ENCODE measurements at places on chromosomes 12 and 14. TPM values are rescaled to one million over a fixed set of nuclear protein-coding genes. Genes with fewer than 3 reads are reported as not detected.

GRCh38 chr14:63654346-63654745 is 12.7 kb upstream of the WDR89 start:
- H3K4me1 ChIP-seq = no peaks in the 10 kb centered on the region
- no peak overlapping the region for H3K4me3 ChIP-seq
- no peak overlapping the region for H3K27ac ChIP-seq
- no peak for DNase-seq
- no peaks in the 10 kb centered on the region for H3K27me3 ChIP-seq

DNA sequence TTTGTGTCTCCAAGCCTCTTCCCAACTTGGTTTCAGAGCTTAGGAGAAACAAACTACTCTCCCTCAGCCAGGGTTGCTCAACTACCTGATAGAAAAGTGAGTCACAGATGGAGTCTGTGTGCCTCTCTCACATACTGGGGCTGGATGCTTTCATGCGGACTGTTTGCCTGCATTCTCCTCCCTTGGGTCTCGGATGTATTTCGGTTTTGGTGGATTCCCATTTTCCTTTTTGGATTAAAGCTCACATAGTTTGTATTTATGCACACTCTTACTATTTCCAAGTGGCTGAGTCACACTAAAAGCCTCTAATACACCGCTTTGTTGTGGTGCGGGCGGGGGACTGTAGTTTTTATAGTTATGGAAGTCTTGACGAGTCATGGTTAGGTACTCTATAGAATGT is 505.4 kb downstream of the LRFN5 start:
- H3K27me3 ChIP-seq = no peaks in the 10 kb centered on the region
- no peak for DNase-seq
- no peak overlapping the region for H3K4me3 ChIP-seq
- no peaks in the 10 kb centered on the region for H3K4me1 ChIP-seq

GRCh38 chr12:126953365-126953889 is 1313.5 kb upstream of the TMEM132C start:
- DNase-seq = no peak
- no peaks in the 10 kb centered on the region for H3K27me3 ChIP-seq
- no peaks in the 10 kb centered on the region for H3K4me1 ChIP-seq
- no peak overlapping the region for H3K4me3 ChIP-seq

DNA sequence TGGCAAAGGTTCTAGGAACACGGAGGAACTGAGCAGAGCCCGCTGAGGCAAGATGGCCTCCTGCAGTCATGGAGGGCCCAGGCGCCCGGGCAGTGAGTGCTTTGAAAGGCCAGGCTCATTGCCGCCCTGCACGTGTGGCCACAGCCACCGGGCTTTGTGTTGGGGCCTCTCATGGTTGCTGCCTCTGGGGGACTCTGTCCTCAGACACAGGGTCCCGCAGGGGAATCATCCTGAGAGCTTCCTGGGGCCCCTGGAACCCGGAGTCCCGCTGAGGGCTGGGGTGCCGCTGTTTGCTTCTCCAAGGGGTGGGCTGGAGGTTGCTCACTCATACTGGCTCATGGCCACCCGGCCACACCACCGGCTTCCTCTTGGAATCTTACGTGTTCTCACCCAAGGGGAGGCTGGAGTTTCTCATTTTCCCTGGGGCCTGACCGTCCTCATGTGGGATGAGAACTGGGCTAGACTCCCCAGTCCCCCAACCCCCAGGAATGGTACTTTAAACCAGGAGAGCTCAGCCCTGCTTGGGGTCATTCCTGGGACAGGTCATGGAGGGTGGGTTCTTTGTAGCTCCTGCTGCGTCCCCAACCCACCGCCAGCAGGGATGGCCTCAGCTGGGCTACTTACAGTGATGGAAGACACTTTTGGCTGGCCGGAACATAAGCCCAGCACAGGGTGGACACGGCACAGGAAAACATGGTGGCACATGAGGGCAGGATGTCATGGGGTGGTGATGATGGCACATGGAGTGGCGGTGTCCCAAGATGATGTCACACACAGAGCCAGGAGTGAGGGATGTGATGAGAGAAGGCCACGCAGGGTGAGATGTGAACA is 21.1 kb upstream of the LRTM2 start:
- no peak overlapping the region for H3K4me3 ChIP-seq
- no peaks in the 10 kb centered on the region for H3K36me3 ChIP-seq
- H3K4me1 ChIP-seq = peaks cover 17% of the 10 kb centered on the region
- no peaks in the 10 kb centered on the region for H3K27me3 ChIP-seq
- H3K27ac ChIP-seq = no peak overlapping the region

DNA sequence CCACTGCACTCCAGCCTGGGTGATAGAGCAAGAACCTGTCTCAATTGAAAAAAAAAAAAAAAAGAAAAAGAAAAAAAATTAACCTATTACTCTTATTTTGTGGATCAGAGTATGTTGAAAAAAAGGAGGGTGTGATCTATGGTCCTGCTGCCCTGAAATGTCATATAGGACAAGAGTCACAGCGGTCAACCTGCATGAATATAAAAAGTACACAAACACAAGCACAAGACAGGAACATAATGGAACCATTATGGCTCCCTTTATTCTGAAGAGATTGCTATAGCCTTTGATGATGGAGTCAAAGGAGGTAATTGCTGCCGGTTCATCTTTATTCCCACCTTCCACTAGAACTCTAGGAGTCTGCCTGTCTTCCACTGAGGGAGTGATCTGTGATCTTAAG is 96.9 kb downstream of the NTN4 start:
- DNase-seq = no peak
- no peaks in the 10 kb centered on the region for H3K36me3 ChIP-seq
- H3K27ac ChIP-seq = no peak overlapping the region
- no peak overlapping the region for H3K4me3 ChIP-seq
- no peaks in the 10 kb centered on the region for H3K27me3 ChIP-seq

DNA sequence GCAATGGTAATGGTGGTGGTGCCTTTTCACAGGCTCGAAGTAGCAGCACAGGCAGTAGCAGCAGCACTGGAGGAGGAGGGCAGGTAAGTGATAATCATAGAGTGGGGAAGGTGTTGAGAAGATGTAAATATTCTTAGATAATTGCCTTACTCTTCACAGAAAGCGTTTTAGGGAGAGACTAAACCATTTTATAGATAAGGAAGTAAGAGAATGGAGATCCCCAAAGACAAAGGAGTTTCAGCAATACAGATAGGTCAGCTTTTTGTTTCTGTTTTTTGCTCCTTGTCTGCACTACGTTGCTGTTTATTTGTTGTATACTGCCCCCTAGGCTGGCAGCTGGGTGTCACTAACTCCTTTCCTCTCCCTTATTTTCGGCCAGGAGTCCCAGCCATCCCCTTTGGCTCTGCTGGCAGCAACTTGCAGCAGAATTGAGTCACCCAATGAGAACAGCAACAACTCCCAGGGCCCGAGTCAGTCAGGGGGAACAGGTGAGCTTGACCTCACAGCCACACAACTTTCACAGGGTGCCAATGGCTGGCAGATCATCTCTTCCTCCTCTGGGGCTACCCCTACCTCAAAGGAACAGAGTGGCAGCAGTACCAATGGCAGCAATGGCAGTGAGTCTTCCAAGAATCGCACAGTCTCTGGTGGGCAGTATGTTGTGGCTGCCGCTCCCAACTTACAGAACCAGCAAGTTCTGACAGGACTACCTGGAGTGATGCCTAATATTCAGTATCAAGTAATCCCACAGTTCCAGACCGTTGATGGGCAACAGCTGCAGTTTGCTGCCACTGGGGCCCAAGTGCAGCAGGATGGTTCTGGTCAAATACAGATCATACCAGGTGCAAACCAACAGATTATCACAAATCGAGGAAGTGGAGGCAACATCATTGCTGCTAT is 2.0 kb downstream of the SP1 start:
- H3K27me3 ChIP-seq = no peaks in the 10 kb centered on the region
- H3K4me3 ChIP-seq = peak overlapping the region; percentile 72
- DNase-seq = peak; percentile 70

DNA sequence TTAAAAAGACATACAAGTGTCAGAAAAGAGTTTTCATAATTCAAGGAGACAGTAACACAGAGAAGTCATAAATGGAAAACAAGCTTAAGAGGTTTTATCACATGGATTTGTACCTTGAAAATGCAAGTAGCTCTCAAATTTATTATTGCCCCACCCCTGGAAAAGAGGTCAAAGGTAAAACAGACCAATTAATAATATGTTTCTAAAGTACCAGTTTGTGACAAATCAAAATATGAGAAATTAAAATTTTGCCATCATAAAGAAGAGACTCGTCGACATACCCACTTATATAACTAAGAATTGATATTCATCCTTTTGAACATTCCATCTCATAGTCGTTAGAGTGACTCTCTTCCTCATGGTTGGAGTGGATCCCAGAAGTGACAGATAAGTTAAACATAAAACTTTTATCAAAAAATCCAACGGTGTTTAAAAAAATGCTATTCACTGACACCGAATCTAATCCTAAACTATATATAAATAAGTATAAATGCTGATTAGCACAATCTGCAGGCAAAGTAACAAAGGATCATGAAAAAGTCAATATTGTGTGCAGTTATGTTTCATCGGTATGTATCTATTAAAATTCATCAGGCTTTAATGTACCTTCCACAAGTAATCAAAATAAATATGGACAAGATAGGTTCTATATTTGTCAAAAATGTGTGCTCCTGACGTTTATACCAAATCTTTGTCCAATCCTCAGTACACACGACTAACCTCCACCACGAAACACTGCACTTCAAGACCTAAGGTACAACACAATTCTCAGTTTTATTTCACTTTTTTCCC is 2.3 kb downstream of the CORO1C start:
- peaks cover 58% of the 10 kb centered on the region for H3K4me1 ChIP-seq
- no peak for DNase-seq

- H3K4me3 ChIP-seq = no peak overlapping the region
- H3K27ac ChIP-seq = no peak overlapping the region
- DNase-seq = no peak
- H3K27me3 ChIP-seq = no peaks in the 10 kb centered on the region
These were observed 246.4 kb downstream of the CACNA1C start for GRCh38 chr12:2299206-2299605.

GRCh38 chr14:30077946-30078345 is 150.3 kb upstream of the PRKD1 start:
- H3K4me1 ChIP-seq = no peaks in the 10 kb centered on the region
- H3K27ac ChIP-seq = no peak overlapping the region
- DNase-seq = no peak
- no peaks in the 10 kb centered on the region for H3K27me3 ChIP-seq
- no peaks in the 10 kb centered on the region for H3K36me3 ChIP-seq

DNA sequence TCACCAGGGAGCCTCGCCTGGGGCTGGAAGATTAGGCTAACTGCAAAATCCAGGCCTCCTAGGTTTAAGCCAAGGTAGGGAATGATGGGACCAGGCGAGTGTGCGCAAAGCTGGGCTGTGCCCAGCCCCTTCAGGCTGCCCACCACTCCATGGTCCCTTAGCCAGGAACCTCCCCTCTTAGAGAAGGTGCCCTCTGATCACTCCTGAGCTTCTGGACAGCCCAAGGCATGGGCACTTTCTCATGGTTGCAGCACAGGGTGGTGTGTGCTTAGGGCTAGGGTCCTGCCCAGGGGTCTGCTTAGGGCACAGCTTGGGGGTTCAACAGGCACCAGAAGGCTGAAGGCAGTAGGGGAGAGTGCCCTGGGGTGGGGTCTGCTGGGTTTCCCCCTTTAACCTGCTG is 69.0 kb downstream of the PRIMA1 start:
- no peak overlapping the region for H3K4me3 ChIP-seq
- H3K4me1 ChIP-seq = no peaks in the 10 kb centered on the region
- no peaks in the 10 kb centered on the region for H3K27me3 ChIP-seq
- H3K27ac ChIP-seq = no peak overlapping the region
- DNase-seq = no peak
- H3K36me3 ChIP-seq = no peaks in the 10 kb centered on the region

DNA sequence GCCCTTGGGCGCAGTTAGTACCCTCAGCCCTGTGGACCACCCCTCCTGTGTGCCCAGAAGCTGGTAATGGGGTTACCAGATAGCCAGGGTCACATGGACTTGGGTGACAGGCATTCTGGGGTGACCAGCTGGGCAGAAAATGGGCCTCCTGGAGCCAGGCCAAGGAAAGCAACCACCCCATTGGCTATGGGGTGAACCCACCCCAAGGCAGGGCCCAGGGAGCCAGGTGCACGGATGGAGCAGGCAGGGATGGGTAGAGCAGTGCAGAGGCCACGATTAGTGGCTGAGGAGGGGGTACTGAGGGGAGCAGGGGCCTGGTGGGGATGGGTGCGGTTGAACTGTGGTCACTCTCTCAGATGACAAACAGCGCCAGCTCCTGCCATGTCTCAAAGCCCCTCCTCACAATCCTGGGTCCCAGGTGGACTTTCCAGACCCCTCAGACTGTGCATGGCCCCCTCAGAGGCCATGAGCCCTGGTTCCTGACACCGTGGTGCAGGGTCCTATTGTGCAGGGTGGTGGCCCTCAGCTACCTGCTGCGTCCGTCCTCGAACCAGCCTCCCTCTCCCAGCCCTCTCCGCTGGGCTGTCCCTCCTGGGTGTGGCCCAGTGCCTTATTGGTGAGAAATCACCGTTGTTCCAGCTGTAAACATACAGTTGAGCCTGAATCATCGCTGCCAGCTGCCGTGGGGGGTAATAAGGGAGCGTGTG is 23.4 kb upstream of the BEGAIN start:
- no peak for DNase-seq
- H3K4me3 ChIP-seq = no peak overlapping the region
- no peaks in the 10 kb centered on the region for H3K36me3 ChIP-seq

- no peaks in the 10 kb centered on the region for H3K36me3 ChIP-seq
- no peak for DNase-seq
- no peak overlapping the region for H3K4me3 ChIP-seq
- H3K4me1 ChIP-seq = no peaks in the 10 kb centered on the region
These were observed 382.4 kb downstream of the APAF1 start for GRCh38 chr12:99027461-99027860.

- no peak overlapping the region for H3K4me3 ChIP-seq
- no peak for DNase-seq
- H3K4me1 ChIP-seq = no peaks in the 10 kb centered on the region
- H3K27me3 ChIP-seq = no peaks in the 10 kb centered on the region
- no peaks in the 10 kb centered on the region for H3K36me3 ChIP-seq
- H3K27ac ChIP-seq = no peak overlapping the region
These were observed 9.7 kb upstream of the HCAR1 start for GRCh38 chr12:122740351-122740750.

- peaks cover 61% of the 10 kb centered on the region for H3K4me1 ChIP-seq
- DNase-seq = peak; percentile 89
- peak overlapping the region; percentile 85 for H3K27ac ChIP-seq
These were observed 62.5 kb upstream of the PYGL start for GRCh38 chr14:51006781-51007211.

GRCh38 chr14:29339494-29340172 is 573.0 kb downstream of the FOXG1 start:
- H3K27ac ChIP-seq = no peak overlapping the region
- no peak overlapping the region for H3K4me3 ChIP-seq
- no peaks in the 10 kb centered on the region for H3K27me3 ChIP-seq
- H3K4me1 ChIP-seq = no peaks in the 10 kb centered on the region
- DNase-seq = no peak
- H3K36me3 ChIP-seq = no peaks in the 10 kb centered on the region

GRCh38 chr14:95340201-95340697 is 20.5 kb upstream of the CLMN start:
- DNase-seq = no peak
- no peak overlapping the region for H3K4me3 ChIP-seq
- H3K27me3 ChIP-seq = peaks cover 25% of the 10 kb centered on the region
- no peaks in the 10 kb centered on the region for H3K36me3 ChIP-seq

TTC5 gene
- total RNA-seq = 8.8 TPM

OR6C2 gene
- total RNA-seq = not detected

NPFF gene
- not detected for total RNA-seq

TAOK3 gene
- 18.4 TPM for total RNA-seq

HECTD1 gene
- 405 TPM for total RNA-seq
